ENCODE measurements at places on chromosomes 6 and 20. TPM values are rescaled to one million over a fixed set of nuclear protein-coding genes. Genes with fewer than 3 reads are reported as not detected.

The LST1 gene
- total RNA-seq: not detected

The IL17F gene
- total RNA-seq: not detected

The GPR6 gene
- not detected for total RNA-seq

The CCNC gene
- total RNA-seq: 52.2 TPM

The MDFI gene
- 123 TPM for total RNA-seq

The ATRN gene
- total RNA-seq: 38.3 TPM

The COL9A3 gene
- 44.4 TPM for total RNA-seq
